CD4-positive, alpha-beta memory T cell (primary cell): ENCODE measurements at places on chromosomes 1 and 21.

DNA sequence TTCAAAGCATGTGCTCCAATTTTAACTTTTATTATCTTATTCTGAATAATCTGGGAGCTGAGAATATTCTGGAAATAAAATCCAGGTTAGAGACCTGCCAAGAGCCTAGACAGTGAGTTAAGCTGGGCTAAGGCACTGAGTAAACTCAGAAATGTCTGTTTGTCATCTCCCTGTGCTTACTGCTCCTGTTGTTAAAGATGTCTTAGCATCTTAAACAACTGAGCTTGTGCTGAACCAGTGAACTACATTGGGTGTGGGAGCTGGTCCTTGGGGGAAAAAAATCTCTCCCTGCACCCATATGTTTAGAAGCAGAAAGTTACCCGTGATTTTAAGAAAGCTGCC is 25.0 kb upstream of the AHCYL1 start:
- H3K27ac ChIP-seq = no peak overlapping the region
- H3K36me3 ChIP-seq = no peaks in the 10 kb centered on the region
- no peak for DNase-seq
- no peaks in the 10 kb centered on the region for H3K4me1 ChIP-seq
- no peak overlapping the region for H3K4me3 ChIP-seq
- no peaks in the 10 kb centered on the region for H3K27me3 ChIP-seq

DNA sequence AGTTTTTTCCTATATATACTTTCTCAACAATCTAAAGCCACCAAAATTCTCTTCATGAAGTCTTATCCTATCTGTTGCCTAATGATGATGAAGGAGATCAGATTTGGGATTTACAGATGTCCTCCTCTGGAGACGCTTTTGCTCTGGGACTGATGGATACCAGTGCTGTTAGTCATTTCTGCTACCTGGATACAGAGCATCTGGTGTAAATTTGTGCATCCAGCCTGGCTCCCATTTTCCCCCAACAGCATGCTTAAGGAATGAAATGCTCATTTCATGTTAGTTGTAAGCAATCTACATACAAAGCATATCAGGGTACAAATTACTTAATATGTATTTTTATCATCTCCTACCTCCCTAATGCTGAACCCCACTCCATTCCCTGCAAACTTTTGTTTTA is 57.7 kb downstream of the HNRNPR start:
- no peak overlapping the region for H3K27ac ChIP-seq
- peaks cover 14% of the 10 kb centered on the region for H3K36me3 ChIP-seq
- H3K27me3 ChIP-seq = no peaks in the 10 kb centered on the region
- no peak overlapping the region for H3K4me3 ChIP-seq
- H3K4me1 ChIP-seq = no peaks in the 10 kb centered on the region
- DNase-seq = no peak

- no peak overlapping the region for H3K27ac ChIP-seq
- no peaks in the 10 kb centered on the region for H3K27me3 ChIP-seq
- H3K4me1 ChIP-seq = no peaks in the 10 kb centered on the region
- no peak overlapping the region for H3K4me3 ChIP-seq
- no peaks in the 10 kb centered on the region for H3K36me3 ChIP-seq
Observed at GRCh38 chr21:45419162-45419561, 14.2 kb downstream of the COL18A1 start.

- no peaks in the 10 kb centered on the region for H3K36me3 ChIP-seq
- no peaks in the 10 kb centered on the region for H3K27me3 ChIP-seq
- no peak overlapping the region for H3K4me3 ChIP-seq
- H3K27ac ChIP-seq = no peak overlapping the region
Observed at GRCh38 chr21:38255571-38256117, 1.1 kb upstream of the KCNJ15 start.
